ENCODE measurements at places on chromosomes 3 and 15. TPM values are rescaled to one million over a fixed set of nuclear protein-coding genes. Genes with fewer than 3 reads are reported as not detected.
A peak's percentile ranks its signal among the peaks of the same experiment; 100 is the strongest.

GRCh38 chr3:31289584-31289983, 243.1 kb upstream of the STT3B start:
- no peak for DNase-seq

GRCh38 chr3:26236531-26236930, 386.0 kb upstream of the LRRC3B start:
- no peak for DNase-seq

- DNase-seq, result no peak
These were observed 355.1 kb upstream of the WNT5A start for GRCh38 chr3:55842204-55842603.

DNA sequence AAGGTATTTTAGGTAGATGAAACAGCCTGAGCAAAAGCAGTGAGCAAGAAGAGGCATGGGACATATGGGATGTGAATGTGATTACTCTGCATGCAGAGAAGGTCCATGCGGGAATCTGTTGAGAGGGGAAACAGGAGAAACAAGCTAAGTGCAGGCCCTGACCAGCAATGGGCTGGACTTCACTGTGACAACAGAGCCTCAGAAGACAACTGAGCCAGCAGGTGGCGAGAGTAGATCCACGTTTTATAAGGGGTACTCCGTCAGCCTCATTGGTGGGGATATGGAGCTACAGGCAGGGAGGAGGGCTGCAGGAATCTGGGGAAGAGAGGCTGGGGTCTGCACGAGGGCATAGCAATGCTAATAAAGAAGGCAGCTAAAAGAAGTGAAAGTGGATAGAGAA, 405.9 kb upstream of the LMCD1 start:
- no peak for DNase-seq

- DNase-seq, result no peak
These were observed 614 bp downstream of the CHCHD6 start for GRCh38 chr3:126704494-126705214.

DNA sequence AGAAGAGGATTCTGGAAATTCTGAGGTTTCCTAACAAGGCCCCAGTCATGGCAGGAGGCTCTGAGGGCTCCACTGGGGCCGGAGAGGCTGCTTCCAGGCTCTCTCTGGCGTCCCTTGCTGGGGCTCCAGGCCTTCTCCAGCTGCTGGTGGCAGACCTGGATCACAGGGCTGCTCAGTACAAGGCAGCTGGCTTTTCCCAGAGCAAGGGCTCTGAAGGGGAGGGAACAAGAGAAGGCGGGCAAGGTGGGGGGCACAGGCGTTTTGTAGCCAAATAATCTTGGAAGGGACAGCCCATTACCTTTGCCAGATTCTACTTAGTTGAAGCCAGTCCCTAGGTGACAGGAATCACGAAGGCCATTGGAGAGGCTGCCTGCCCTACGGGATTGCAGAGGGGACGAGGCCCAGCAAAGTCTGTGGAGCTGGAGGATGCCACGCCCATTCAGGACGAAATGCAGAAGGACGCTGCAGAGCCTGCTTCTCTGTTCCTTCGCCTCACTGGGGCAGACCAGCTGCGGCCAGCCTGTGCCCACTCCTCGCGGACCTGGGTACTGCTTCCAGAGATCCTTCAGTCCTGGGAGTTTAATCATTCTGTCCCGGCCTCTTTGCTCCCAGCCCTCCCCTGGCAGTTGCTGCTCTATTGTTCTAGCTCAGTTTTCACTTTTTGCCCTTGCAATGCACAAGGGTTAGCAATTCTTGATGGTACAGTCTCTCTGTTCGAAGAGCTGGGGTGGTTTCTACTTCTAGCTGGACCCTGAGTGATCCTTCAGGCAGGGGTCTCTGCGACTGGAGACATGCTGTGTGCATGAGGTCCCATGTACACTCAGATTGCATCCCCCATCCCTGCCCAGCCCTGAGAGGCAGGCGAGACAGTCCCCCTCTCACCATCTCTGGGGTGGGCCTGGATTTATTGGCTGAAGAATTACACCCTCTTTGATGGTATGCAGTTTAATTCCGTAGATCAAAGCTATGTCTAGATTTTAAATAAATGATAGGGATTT, 149.3 kb upstream of the MEF2A start:
- DNase-seq, result no peak

- DNase-seq, result no peak
These were observed 163.2 kb upstream of the COL8A1 start for GRCh38 chr3:99475229-99475628.

DNA sequence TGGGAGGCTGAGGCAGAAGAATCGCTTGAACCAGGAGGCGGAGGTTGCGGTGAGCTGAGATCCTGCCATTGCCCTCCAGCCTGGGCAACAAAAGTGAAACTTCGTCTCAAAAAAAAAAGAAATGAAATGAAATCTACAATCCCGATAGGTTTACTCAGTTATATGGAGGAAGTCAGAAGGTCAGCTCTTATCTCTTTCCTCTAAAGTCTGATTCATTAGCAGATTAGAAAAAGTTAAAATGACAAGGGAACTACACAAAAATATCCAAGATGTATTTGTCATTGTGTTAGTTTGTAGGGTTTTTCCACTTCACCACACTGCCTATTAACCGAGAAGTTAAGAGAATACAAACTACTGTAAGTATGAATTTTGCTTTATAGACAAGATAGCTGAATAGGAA, 420.6 kb downstream of the SHQ1 start:
- no peak for DNase-seq

GRCh38 chr3:141815667-141816066, 52.5 kb downstream of the GRK7 start:
- no peak for DNase-seq

GRCh38 chr3:39707314-39707909, 102.0 kb upstream of the MYRIP start:
- DNase-seq, result peak; percentile 59

DNA sequence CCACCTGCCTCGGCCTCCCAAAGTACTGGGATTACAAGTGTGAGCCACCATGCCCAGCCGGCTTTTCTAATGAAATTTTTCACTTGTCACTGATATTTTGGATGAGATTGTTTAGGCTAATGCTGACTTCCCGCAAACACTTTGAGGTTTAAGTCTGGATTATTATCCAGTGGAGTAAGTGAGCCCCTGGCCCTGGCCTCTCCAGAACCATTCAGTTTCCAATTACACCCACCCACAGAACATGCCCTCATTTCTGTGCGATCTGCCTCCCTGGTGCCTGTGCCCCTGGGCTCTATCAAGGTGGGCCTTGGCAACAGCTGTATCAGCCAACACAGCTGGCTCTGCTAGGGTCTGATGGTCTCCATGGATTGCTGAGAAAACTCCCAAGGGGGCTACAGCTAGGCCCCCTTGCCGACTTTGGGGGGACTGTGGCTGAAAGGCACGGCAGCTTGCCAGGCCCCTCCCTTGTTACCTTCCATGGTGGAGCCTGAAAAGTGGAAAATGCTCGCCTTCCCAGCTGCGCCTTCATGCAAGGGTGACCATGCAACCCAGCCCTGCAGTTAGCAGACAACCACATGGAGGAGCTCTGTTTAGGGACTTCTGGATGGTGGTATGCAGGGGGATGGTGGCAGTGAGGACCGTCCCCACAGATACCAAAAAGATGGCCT, 288.9 kb downstream of the FAM43A start:
- DNase-seq, result no peak

DNA sequence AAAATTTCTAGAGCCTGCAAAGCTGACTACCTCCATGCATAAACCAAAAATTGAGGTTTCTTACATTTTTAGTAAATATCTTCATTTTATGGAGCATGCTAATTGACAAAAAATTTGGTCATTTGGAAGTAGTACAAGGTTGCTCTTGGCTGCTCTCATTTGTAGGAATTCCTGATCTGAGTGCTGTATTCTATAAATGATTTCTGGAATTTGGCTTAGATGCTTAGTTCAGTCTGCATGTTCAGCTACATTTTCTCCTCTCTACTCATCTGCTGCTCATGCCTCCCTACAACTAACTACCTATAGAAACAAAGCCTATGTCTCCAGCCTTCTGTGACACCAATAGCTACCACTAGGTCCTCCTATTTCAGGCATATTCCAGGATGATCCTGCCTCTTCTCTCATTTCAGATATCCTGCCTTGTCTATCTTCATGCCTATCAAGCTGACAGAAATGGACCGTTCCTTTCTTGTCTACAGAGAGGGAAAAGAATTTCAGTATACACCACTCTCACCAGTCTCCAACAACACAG, 901.1 kb downstream of the TBL1XR1 start:
- DNase-seq, result no peak

DNA sequence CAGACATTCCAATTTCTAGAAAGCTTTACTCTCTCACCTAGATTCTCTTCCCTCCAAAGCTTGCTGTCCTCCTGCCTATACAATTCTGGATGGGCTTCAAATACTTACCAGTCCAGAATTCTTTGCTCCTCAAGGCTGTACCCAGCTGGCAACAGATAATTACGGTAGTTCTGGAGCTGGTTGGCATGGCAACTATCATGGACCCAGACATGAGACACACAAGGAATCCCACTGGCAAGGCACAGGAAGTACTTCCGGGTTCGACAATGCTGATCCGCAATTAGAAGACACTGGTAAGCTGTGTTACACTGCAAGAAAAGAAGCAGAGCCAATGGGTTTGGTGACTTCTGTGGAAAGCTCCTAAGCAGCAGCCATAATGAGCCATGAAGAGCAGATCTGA, 37.9 kb downstream of the TUBGCP4 start:
- no peak for DNase-seq

- no peak for DNase-seq
These were observed 71.3 kb upstream of the SEC13 start for GRCh38 chr3:10392244-10392643.

GRCh38 chr3:40546816-40547215, 22.1 kb downstream of the ZNF621 start:
- no peak for DNase-seq

GRCh38 chr15:73265536-73266153, 103.1 kb downstream of the HCN4 start:
- peak; percentile 85 for DNase-seq

DNA sequence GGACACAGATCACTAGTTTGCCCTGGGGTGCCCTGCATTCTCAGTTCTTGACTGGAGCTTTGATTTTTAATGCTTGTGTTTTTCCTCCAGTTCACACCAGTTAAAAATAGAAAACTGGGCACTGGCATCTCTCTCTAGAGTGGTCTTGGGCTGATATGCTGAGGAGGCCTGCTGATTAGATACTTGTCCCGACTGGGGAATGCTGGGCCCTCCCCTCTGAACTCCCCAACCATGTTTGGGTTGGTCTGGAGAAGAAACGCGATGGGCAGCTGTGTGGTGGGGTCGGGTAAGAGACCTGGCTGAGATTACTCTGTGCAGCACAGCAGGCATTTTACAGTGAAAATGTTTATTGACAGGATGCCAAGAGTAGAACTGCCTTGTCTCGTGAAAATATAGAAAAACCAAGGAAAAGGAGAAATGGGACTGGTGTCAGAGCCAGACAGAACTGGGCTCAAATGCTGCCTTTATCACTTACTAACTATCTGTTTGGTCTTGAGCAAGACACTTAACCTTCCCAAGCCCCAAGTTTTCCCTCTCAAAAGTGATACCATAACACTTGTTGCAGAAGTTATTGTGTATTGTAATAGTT, 1.6 kb upstream of the ACTC1 start:
- DNase-seq, result no peak

DNA sequence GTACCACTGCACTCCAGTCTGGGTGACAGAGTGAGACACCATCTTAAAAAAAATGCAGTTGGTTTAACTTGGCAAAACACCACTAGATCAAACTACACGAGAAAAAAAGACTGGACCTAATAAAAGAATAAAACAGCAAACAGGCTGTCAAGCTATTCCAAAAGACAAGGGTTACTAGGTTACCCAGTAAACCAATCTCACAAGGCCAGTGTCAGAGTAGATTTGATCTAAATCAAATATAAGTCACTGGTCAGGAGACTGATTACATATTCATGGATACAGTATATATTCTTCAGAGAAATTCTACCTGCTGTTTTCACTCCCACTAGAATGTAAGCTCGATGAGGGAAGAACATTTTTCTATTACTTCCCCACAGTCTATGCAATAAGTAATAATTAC, 2.5 kb upstream of the GANC start:
- DNase-seq, result no peak

GRCh38 chr15:33766389-33766788, 201.9 kb upstream of the CHRM5 start:
- DNase-seq, result no peak

- no peak for DNase-seq
These were observed 155.0 kb downstream of the RSRC1 start for GRCh38 chr3:158264894-158265293.

GRCh38 chr3:197539651-197540051, 16.1 kb downstream of the BDH1 start:
- DNase-seq, result no peak

DNA sequence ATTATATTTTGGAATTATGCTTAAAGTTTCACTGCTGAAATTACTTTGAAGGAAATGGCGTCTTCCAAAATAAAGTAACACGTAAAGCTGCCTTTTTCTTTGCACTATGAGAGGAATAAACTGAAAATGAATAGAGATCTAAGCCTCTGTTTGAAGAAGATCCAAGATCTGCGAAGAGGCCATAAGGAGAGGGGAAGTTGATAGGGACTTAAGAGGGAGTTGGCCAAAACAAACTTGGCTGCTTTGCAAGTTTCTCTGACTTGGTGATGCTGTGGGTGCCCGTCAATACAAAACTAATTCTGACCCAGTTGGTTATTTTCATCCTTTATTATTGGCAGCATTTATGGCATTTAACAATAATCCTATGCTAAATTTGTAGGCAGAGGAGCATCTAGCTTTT, 190.2 kb upstream of the GBE1 start:
- no peak for DNase-seq

GRCh38 chr3:152961323-152961722, 126.4 kb downstream of the P2RY1 start:
- no peak for DNase-seq

DNA sequence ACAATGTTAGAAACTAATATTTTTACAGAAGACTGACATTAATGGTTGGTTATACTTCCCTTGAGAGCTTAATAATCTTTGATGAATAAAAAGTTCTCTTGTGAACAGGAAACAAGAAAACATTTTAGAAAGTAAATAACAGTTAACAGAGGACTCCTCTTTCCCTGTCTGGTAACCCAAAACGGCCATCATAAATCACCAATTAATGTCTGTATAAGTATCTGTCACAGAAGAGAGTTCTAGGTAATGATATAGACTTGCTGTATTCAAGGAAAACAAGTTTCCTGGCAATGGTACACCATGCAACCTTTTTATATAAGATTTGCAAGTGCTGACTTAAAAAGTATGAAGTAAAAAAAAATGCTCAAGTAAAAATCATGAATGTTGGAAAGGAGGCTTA, 426.7 kb downstream of the SOX2 start:
- no peak for DNase-seq

The TICRR gene
- 21.0 TPM for total RNA-seq

The PPIB gene
- total RNA-seq, result 384 TPM

The PLA2G4E gene
- total RNA-seq, result not detected

The TRH gene
- not detected for total RNA-seq

The RCN2 gene
- total RNA-seq, result 40.5 TPM

The PDZRN3 gene
- total RNA-seq, result not detected

The IL12A gene
- total RNA-seq, result 0.21 TPM

Data from activated CD4-positive, alpha-beta T cell treated with anti-CD3 and anti-CD28 coated beads, Interleukin-2, amount 10 ng/mL, durations not matched to agents 24 days and 14 days (primary cell).